ENCODE measurements at places on chromosomes 11 and 22. TPM values are rescaled to one million over a fixed set of nuclear protein-coding genes. Genes with fewer than 3 reads are reported as not detected.

Gene OR52A1
- not detected for total RNA-seq

Gene POTEH
- total RNA-seq, result not detected

Gene MFRP
- total RNA-seq, result not detected

Gene C11orf21
- total RNA-seq, result 8.2 TPM

Gene APLNR
- not detected for total RNA-seq

Gene SLC1A2
- not detected for total RNA-seq

Gene MDK
- total RNA-seq, result 7.0 TPM

Gene TRIM49D2
- total RNA-seq, result not detected

Measured in activated CD4-positive, alpha-beta memory T cell treated with anti-CD3 and anti-CD28 coated beads for 36 hours (primary cell).